GM12892 (cell line): ENCODE measurements at places on chromosomes 4 and X.

DNA sequence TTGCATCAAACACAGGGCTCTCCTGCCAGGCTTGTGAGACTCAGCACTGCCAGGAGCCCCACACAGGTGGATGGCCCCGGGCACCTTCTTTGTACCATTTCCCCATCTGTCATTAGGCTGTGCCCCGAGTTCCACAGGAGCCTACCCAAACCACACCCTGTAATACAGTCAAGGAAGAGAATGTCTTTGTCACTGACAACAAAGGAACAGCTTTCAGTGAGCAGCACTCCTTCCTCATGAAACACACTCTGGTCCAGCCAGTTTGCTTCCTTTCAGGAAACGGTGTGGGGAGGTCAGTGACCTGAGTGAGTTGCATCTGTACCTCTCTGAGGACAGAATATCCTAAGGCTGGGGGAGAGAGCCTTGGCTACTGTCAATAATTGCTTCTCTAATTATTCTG lies 53.7 kb downstream of the LNX1 start:
- DNase-seq = no peak

GRCh38 chr4:41814565-41814964 lies 66.0 kb upstream of the PHOX2B start:
- no peak for DNase-seq

DNA sequence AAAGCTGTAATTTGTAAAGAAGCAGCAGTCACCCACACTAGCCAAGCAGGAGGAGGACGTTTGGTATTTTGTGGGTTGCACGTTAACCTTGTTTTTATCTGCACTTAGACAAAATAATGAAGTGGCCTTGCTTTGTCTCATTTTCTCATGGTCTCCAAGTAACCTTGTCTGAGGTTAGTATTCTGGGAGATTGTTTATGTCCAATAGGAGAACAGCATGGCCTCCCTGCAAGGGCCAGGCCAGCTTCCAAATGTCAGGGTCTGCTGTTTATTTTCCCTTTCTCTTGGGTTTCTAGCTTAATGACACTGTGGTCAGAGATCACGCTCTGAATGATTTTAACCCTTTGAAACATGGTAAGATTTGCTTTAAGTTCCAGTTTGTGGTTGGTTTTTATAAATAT lies 29.9 kb downstream of the PNMA6E start:
- no peak for DNase-seq

GRCh38 chr4:54647070-54647469 lies 10.7 kb upstream of the KIT start:
- no peak for DNase-seq

GRCh38 chrX:5936438-5936837 lies 292.2 kb downstream of the NLGN4X start:
- DNase-seq = no peak

- DNase-seq = no peak
Measured at GRCh38 chrX:1676866-1677265, 62.0 kb downstream of the ASMT start.

GRCh38 chr4:17535906-17536305 lies 20.9 kb downstream of the CLRN2 start:
- DNase-seq = no peak
